Pancreas (tissue), 10 donors: ENCODE measurements at places on chromosomes 2 and 18. TPM values are rescaled to one million over a fixed set of nuclear protein-coding genes. Genes with fewer than 3 reads are reported as not detected.

The CDCA7 gene
- total RNA-seq = 2.5 TPM

The SLC38A11 gene
- total RNA-seq = 5.7 TPM

The KCNIP3 gene
- 3.7 TPM for total RNA-seq

The SLC4A5 gene
- 0.60 TPM for total RNA-seq

GRCh38 chr2:221490506-221491060 is 81.5 kb downstream of the EPHA4 start:
- H3K27ac ChIP-seq = no peak overlapping the region
- no peak overlapping the region for H3K4me3 ChIP-seq
- no peaks in the 10 kb centered on the region for H3K27me3 ChIP-seq

GRCh38 chr2:99865818-99866676 is 276.3 kb downstream of the AFF3 start:
- DNase-seq = no peak
- H3K27ac ChIP-seq = no peak overlapping the region
- H3K27me3 ChIP-seq = peaks cover 3% of the 10 kb centered on the region

GRCh38 chr2:169391236-169391635 is 28.9 kb upstream of the LRP2 start:
- no peaks in the 10 kb centered on the region for H3K4me1 ChIP-seq
- H3K27me3 ChIP-seq = peaks cover 2% of the 10 kb centered on the region
- H3K4me3 ChIP-seq = no peak overlapping the region

GRCh38 chr2:50042771-50043170 is 888.5 kb upstream of the FSHR start:
- no peak overlapping the region for H3K4me3 ChIP-seq
- H3K4me1 ChIP-seq = no peaks in the 10 kb centered on the region
- H3K27ac ChIP-seq = no peak overlapping the region

- no peak overlapping the region for H3K27ac ChIP-seq
- H3K27me3 ChIP-seq = no peaks in the 10 kb centered on the region
- DNase-seq = no peak
- H3K4me3 ChIP-seq = no peak overlapping the region
- H3K4me1 ChIP-seq = no peaks in the 10 kb centered on the region
Measured at GRCh38 chr2:181978351-181979150, 7.1 kb upstream of the PPP1R1C start.

DNA sequence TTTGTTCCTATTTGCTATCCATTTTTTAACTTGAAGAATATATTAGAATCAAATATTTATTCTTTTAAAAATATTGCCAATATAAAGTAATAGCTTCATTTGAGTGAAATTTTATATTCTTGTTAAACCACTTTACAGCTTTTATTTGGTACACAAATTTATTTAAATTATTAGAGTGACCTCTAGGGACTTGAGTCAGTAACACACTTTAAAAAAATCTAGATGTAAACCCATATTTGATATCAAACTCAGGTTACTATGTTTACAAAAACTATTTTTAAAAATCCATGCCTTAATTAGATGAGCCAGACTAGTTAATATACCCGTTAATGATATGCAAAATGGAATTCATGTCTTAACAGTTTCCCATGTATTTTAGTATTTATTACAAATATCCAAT is 134.6 kb downstream of the MAP4K4 start:
- H3K27ac ChIP-seq = no peak overlapping the region
- DNase-seq = no peak
- no peaks in the 10 kb centered on the region for H3K27me3 ChIP-seq
- H3K36me3 ChIP-seq = no peaks in the 10 kb centered on the region
- no peak overlapping the region for H3K4me3 ChIP-seq

DNA sequence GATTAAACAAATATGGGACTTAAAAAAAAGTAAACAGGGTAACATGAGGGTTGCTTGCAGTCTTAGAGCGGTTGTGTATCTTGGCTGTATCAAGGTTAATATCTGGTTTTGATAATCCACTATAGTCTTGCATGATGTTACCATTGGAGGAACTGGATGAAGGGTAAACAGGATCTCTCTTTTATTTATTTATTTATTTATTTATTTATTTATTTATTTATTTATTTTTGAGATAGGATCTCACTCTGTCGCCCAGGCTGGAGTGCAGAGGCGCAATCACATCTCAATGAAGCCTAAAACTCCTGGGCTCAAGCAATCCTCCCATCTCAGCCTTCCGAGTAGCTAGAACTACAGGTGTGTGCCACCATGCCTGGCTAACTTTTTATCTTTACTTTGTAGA is 42.9 kb upstream of the FAM124B start:
- H3K27me3 ChIP-seq = no peaks in the 10 kb centered on the region
- no peaks in the 10 kb centered on the region for H3K4me1 ChIP-seq
- no peaks in the 10 kb centered on the region for H3K36me3 ChIP-seq
- no peak for DNase-seq
- no peak overlapping the region for H3K4me3 ChIP-seq

DNA sequence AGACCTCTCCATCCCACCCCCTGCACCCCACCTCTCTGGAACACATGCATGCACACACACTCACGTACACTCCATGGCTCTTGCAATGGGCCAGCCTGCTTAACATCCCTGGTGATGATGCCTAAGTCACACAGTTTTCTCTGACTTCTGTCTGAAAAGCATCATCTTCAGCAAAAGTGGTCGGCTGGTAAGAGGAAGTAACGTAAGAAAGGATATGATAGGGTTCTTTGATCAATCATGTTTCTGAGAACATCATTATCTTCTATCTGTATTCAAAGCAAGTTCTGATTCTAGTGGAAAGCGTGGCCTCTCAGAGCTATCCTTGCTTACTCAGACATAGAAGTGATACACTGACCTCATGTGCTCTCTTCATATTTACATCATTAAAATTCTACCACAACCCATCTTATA is 11.4 kb upstream of the NDUFV2 start:
- no peak overlapping the region for H3K27ac ChIP-seq
- H3K27me3 ChIP-seq = no peaks in the 10 kb centered on the region
- no peaks in the 10 kb centered on the region for H3K4me1 ChIP-seq
- H3K36me3 ChIP-seq = no peaks in the 10 kb centered on the region
- DNase-seq = no peak

GRCh38 chr2:67437114-67437513 is 40.0 kb downstream of the ETAA1 start:
- no peak for DNase-seq
- no peaks in the 10 kb centered on the region for H3K36me3 ChIP-seq
- H3K27ac ChIP-seq = no peak overlapping the region
- H3K27me3 ChIP-seq = no peaks in the 10 kb centered on the region
- no peaks in the 10 kb centered on the region for H3K4me1 ChIP-seq
- no peak overlapping the region for H3K4me3 ChIP-seq

GRCh38 chr18:31204166-31204565 is 41.5 kb upstream of the DSC1 start:
- no peak overlapping the region for H3K27ac ChIP-seq
- no peaks in the 10 kb centered on the region for H3K27me3 ChIP-seq
- peaks cover 5% of the 10 kb centered on the region for H3K4me1 ChIP-seq

DNA sequence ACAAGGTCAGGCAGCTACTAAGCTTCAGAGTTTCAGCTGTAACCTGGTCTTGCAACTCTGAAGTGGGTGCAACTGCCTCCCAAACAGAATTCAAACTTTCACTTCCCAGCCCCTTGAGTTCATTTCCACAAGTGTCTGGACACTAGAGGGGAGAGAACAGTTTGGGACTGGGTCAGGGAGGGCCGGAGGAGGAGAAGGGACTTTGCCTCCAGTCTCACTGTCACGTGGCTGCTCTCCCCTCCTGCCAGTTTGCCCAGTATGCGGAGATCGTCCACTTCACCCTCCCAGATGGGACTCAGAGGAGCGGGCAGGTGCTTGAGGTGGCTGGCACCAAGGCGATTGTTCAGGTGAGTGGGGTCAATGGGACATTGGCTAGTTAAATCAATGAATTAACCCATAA is 20.6 kb upstream of the ANKRD53 start:
- H3K27me3 ChIP-seq = no peaks in the 10 kb centered on the region
- no peaks in the 10 kb centered on the region for H3K4me1 ChIP-seq

GRCh38 chr18:38932752-38933151 is 1367.2 kb upstream of the CELF4 start:
- no peaks in the 10 kb centered on the region for H3K4me1 ChIP-seq
- no peak overlapping the region for H3K4me3 ChIP-seq
- no peaks in the 10 kb centered on the region for H3K36me3 ChIP-seq
- no peak overlapping the region for H3K27ac ChIP-seq

The CCDC74A gene
- 1.0 TPM for total RNA-seq

The ADGRF3 gene
- 0.40 TPM for total RNA-seq

DNA sequence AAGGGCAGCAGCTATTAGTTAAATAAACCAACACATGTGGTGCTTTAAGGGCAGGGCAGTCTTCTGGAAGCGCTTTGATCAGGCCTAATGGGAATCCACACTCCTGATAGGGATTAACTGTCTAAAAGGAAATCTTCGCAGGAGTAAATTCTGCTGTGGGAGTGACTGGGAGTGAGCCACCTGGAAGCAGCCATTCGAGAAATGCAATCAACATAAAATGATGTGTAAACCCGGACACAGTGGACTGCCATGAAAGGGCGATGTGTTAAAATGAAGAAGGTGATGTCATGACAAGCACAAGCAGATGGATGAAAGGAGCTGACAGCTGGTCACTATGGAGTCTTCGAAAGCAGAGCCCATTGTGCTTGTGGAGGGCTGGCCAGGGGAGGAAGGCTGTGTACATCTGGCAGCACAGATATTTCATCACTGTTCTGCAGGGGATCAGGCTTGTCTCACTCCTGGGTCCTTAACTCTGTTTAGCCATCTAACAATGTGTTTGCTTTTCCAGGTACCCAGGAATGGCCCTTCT is 24.8 kb upstream of the GALNT14 start:
- no peak for DNase-seq
- no peaks in the 10 kb centered on the region for H3K27me3 ChIP-seq
- no peaks in the 10 kb centered on the region for H3K36me3 ChIP-seq
- H3K27ac ChIP-seq = no peak overlapping the region
- no peak overlapping the region for H3K4me3 ChIP-seq
- no peaks in the 10 kb centered on the region for H3K4me1 ChIP-seq

The AKAIN1 gene
- total RNA-seq = not detected

The RAMP1 gene
- total RNA-seq = 58.2 TPM

GRCh38 chr18:3710712-3711301 is 260.8 kb downstream of the TGIF1 start:
- no peak overlapping the region for H3K4me3 ChIP-seq
- no peaks in the 10 kb centered on the region for H3K27me3 ChIP-seq
- DNase-seq = peak; percentile 69
- no peaks in the 10 kb centered on the region for H3K4me1 ChIP-seq
- peak overlapping the region; percentile 44 for H3K27ac ChIP-seq

- no peak for DNase-seq
- no peak overlapping the region for H3K27ac ChIP-seq
- H3K27me3 ChIP-seq = no peaks in the 10 kb centered on the region
- no peaks in the 10 kb centered on the region for H3K4me1 ChIP-seq
Measured at GRCh38 chr2:1607971-1608688, 136.2 kb downstream of the PXDN start.

GRCh38 chr18:77560341-77560992 is 310.8 kb downstream of the GALR1 start:
- no peaks in the 10 kb centered on the region for H3K4me1 ChIP-seq
- no peaks in the 10 kb centered on the region for H3K27me3 ChIP-seq
- H3K36me3 ChIP-seq = no peaks in the 10 kb centered on the region
- no peak for DNase-seq
- H3K27ac ChIP-seq = no peak overlapping the region

DNA sequence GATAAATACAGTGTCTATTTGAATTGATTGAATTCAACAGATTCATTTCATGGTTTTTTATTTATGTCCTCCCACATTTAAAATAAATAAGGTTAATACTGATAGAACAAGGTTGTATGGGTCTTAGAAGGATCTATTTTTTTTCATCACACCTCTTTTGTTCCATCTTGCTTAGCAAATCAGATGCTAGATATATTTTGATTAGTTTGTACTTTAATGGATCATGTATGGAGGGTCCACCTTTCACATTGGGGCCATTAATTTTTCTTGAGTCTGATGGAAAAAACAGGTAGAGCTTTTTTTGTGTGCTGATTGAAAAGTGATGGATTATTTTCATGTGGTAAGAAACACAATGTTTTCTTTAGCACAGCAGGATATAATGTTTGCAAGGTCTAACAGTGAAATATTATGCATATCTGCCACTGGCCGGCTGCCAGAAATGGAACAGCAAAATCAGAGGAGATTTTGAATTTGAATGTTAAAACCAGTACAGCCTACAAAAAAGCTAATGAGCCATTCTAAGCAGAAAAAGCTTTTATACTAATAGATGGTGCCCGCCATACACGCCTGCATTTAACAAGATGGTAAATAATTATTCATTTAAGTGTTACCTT is 188.1 kb upstream of the ETAA1 start:
- no peak overlapping the region for H3K4me3 ChIP-seq
- peak; percentile 26 for DNase-seq
- H3K4me1 ChIP-seq = peaks cover 10% of the 10 kb centered on the region

DNA sequence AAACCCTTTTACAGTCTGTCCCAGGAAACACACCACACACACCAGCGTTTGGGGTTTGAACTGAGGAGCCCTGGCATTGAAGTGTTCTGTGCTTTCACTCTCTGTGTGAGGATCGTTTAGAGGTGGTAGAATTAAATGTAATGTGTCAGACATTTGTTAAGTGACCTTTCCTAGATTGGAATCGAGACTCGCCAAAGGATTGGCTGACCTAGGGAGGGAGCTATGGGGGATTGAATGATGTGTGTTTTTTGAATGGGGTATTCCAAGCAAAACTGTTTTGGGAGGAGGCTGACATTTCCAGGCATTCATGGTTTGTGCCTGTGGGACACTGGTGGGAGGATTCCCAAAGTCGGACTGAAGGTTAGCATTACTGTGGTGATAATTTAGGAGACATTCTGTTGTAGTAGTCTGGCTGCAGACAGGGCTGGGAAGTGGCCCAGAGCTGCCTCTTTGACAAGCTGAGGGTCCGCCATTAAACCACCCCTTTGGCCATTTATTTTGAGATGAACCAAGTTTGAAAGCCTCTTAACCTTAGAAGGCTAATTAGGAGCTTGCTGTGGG is 1.7 kb downstream of the MYO1B start:
- no peaks in the 10 kb centered on the region for H3K27me3 ChIP-seq
- no peak for DNase-seq
- H3K4me3 ChIP-seq = no peak overlapping the region
- no peaks in the 10 kb centered on the region for H3K36me3 ChIP-seq
- peaks cover 46% of the 10 kb centered on the region for H3K4me1 ChIP-seq
- peak overlapping the region; percentile 97 for H3K27ac ChIP-seq

DNA sequence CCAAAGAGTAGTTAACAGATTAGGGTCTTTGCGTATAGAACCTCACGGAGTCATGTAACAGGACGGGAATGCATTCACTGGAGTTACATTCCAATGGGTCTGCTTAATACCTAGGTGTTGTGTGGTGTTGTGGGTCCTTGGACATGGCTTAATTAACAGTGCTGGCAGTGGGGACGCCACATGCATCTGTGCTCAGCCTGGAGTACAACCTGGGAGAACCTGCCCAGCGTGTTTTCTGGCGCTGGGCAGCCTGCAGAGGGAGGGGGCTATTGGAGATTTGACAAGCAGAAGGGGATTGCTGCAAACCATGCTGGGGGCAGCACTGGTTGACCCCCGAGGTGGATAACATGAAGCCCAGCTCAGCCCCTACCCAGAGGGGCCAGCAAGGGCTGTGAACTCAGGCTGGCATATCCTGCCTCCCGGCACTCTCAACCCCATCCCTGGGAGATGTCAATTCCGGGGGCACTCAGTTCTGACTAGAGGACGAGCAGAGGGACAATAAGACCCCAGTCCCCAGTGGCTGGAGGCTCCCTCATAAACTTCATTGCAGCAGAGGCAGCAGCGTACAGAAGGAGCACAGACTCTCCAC is 29.3 kb upstream of the COPS8 start:
- no peak overlapping the region for H3K4me3 ChIP-seq
- DNase-seq = no peak
- no peak overlapping the region for H3K27ac ChIP-seq
- H3K4me1 ChIP-seq = peaks cover 5% of the 10 kb centered on the region
- H3K36me3 ChIP-seq = no peaks in the 10 kb centered on the region

The EPHA4 gene
- total RNA-seq = 1.3 TPM
